ENCODE measurements at places on chromosomes 1 and 21.

DNA sequence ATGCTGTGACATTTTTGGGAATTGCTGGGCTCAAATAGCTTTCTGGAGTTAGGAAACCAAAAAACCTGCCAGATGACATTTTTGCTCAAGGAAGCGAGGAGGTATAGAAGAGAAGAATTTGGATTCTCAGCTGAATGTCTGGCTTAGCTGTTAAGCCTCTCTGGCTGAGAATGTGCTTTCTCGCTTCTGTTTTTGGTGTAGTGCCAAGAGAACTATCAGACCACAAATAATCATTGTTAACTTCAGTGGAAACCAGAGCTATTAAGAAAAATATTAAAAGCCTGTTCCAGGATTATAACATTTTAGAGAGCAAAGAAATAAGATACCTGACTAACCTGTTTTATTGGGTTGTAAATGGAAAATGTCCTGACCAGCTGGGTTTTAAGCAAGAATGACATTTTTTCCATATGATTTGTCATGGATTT lies 39.5 kb upstream of the DIPK1A start:
- H3K27ac ChIP-seq: no peak overlapping the region
- H3K4me1 ChIP-seq: no peaks in the 10 kb centered on the region
- peaks cover 32% of the 10 kb centered on the region for H3K27me3 ChIP-seq
- H3K4me3 ChIP-seq: no peak overlapping the region

DNA sequence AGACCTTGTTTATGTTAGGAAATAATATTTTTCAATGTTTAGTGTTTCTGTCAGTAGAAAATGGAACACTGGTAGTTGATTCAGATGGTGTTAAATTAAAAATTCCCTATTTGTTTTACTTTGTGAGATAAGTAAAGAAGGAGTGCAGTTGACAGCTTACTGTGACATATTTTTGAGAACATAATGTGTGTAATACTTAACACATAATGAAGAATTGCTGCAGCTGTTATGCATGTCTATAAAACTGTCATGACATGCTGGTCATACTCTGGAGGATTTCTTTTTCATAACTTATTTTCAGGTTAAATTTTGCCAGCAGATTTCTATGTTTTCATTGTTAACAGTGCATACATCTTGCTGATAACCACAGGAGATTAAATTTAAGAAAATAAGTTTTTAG lies 296.1 kb downstream of the CTH start:
- DNase-seq: no peak
- no peak overlapping the region for H3K4me3 ChIP-seq
- no peaks in the 10 kb centered on the region for H3K4me1 ChIP-seq
- no peaks in the 10 kb centered on the region for H3K27me3 ChIP-seq
- H3K36me3 ChIP-seq: no peaks in the 10 kb centered on the region

- no peak overlapping the region for H3K27ac ChIP-seq
- peak overlapping the region; percentile 18 for H3K4me3 ChIP-seq
- H3K27me3 ChIP-seq: peaks cover 11% of the 10 kb centered on the region
- peaks cover 12% of the 10 kb centered on the region for H3K4me1 ChIP-seq
- no peak for DNase-seq
- H3K36me3 ChIP-seq: no peaks in the 10 kb centered on the region
Observed at GRCh38 chr1:77388661-77389060, 106.8 kb downstream of the AK5 start.

DNA sequence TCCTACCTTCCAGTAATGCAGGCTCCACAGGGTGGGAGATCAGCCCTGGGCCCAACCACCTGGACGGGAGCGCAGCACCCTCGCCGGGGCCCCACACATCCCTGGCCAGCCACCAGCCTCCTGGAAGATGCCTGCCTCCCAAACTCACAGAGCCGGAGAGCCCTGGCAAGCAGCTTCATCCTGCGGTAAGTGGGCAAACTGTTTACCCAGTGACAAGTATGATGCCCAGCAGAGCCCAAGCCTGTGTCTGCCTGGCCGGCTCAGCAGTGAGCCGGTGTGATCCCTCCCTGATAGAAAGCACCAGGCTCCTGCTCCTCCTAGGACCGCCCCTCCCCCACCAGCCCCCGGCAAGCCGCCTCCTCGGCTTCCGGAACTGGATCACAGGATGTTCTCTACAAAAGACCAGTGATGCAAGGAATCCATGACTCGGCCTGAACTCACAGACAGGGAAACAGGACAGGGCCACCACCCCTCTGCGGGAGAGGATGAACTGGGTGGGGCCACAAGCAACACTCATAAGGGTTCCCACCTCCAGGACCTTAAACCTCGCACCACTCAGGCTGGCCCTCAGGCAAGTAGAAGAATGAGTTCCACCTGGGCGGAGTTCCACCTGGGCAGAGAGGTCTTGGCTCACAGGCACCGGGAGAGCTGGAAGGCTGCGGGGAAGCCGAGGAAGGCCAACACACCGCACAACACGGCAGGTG lies 7.9 kb downstream of the ACOT7 start:
- H3K27ac ChIP-seq: no peak overlapping the region
- no peak for DNase-seq
- H3K4me1 ChIP-seq: no peaks in the 10 kb centered on the region
- no peaks in the 10 kb centered on the region for H3K36me3 ChIP-seq

- no peak overlapping the region for H3K4me3 ChIP-seq
- no peak overlapping the region for H3K27ac ChIP-seq
- no peaks in the 10 kb centered on the region for H3K4me1 ChIP-seq
- no peaks in the 10 kb centered on the region for H3K36me3 ChIP-seq
Observed at GRCh38 chr21:28193189-28193588, 799.5 kb downstream of the LTN1 start.

DNA sequence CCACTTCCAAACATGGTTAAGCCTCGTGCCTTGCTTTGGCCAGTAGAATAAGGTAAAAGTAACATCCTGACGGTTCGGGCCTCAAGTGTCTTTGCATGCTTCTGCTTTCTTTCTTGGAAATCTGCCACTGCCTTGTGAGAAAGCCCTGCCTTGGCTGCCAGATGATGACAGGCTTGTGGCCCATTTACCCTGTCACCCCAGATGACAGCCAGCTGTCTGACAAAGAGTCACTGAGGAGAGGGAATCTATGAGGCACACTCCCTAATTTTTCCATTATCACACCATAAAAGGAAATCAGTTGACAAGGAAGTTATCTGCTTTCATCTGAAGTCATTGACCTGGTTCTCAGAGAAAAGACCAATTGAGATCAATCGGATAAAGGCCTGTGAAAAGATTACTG lies 199.8 kb downstream of the USH2A start:
- H3K36me3 ChIP-seq: no peaks in the 10 kb centered on the region
- no peak for DNase-seq
- H3K27ac ChIP-seq: no peak overlapping the region
- no peaks in the 10 kb centered on the region for H3K27me3 ChIP-seq

DNA sequence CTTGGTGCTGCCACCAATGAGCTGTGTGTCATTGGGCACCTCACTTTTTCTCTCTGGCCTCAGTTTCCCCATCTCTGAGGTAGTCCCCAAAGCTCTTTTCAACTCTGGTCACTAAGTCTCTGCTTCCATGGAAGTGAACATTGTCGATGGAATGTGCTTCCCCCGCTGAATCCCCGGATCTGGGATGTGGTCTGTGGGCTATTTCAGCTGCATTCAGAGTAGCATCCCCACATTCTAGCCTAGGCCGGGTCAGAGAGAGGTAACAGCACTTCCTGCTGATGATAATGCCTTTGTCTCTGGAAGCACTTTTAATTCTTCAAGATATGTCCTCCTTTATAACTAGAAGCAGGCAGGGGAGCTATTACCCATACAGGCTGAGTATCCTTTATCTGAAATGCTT lies 29.8 kb downstream of the RASSF5 start:
- no peaks in the 10 kb centered on the region for H3K4me1 ChIP-seq
- H3K36me3 ChIP-seq: no peaks in the 10 kb centered on the region
- no peak overlapping the region for H3K4me3 ChIP-seq

GRCh38 chr1:33045814-33046213 lies 9.1 kb upstream of the AK2 start:
- DNase-seq: peak; percentile 39
- peaks cover 12% of the 10 kb centered on the region for H3K4me1 ChIP-seq
- no peaks in the 10 kb centered on the region for H3K27me3 ChIP-seq

- no peaks in the 10 kb centered on the region for H3K36me3 ChIP-seq
- H3K4me1 ChIP-seq: no peaks in the 10 kb centered on the region
- DNase-seq: no peak
- H3K27me3 ChIP-seq: no peaks in the 10 kb centered on the region
- H3K27ac ChIP-seq: no peak overlapping the region
Observed at GRCh38 chr1:192350356-192350755, 33.6 kb downstream of the RGS21 start.

DNA sequence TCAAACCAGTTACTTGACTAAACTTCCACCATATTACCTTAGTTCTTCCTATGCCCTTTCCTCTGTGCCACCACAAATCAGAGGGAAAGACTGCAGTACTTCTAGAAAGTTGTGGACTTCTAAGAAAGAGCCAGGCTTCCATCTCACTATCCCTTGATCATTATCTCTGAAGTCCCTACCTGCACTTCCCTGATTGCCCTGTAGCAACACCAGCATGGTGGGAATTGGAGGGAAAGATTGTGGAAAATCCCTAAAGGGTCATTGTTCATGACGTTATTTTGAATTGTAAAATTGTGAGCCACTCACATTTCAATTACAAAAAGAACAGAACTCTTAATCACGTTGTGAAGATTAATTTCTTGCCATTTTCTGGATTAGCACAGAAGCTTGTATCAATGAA lies 23.4 kb upstream of the KIAA1614 start:
- no peaks in the 10 kb centered on the region for H3K27me3 ChIP-seq
- no peaks in the 10 kb centered on the region for H3K36me3 ChIP-seq
- H3K4me1 ChIP-seq: no peaks in the 10 kb centered on the region
- H3K27ac ChIP-seq: no peak overlapping the region

- H3K27ac ChIP-seq: no peak overlapping the region
- H3K4me3 ChIP-seq: no peak overlapping the region
- no peaks in the 10 kb centered on the region for H3K4me1 ChIP-seq
- H3K27me3 ChIP-seq: no peaks in the 10 kb centered on the region
- no peaks in the 10 kb centered on the region for H3K36me3 ChIP-seq
Observed at GRCh38 chr1:215657047-215657446, 89.9 kb downstream of the KCTD3 start.

DNA sequence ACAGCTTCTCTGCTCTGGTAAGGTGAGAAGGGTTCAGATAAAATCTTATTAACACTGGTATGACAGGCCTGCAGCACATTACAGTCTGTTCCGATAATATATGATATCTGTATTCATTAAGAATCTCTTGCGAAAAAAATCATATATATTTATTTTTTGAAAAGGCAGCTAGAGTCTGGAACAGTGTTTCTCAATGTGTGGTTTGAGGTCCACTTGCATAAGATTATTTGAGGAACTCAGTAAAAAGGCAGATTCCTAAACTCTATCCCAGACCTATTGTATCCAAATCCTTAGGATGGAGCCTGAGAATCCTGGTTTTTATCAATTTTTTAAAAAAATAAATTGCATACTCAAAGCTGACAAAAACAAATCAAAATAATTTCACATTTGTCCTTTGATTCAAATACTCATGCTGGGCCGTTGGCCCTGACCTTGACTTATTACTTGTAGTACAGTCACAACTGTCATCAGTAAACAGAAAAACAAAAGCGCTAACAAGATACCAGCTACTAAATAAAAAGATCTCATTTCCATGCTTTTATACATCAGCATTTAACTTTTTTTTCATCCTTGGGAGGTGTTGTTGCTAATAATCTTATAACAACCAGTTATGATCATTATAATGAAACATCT lies 60.6 kb downstream of the RGS2 start:
- peaks cover 6% of the 10 kb centered on the region for H3K27me3 ChIP-seq
- no peak overlapping the region for H3K4me3 ChIP-seq
- H3K4me1 ChIP-seq: no peaks in the 10 kb centered on the region
- DNase-seq: no peak
- H3K36me3 ChIP-seq: no peaks in the 10 kb centered on the region

GRCh38 chr1:177849130-177849529 lies 120.7 kb downstream of the SEC16B start:
- no peaks in the 10 kb centered on the region for H3K36me3 ChIP-seq
- no peak overlapping the region for H3K4me3 ChIP-seq
- DNase-seq: no peak
- no peak overlapping the region for H3K27ac ChIP-seq

- no peak overlapping the region for H3K4me3 ChIP-seq
- H3K27ac ChIP-seq: no peak overlapping the region
- H3K27me3 ChIP-seq: peaks cover 36% of the 10 kb centered on the region
- H3K36me3 ChIP-seq: no peaks in the 10 kb centered on the region
- DNase-seq: no peak
Observed at GRCh38 chr1:30522031-30523004, 201.1 kb downstream of the MATN1 start.
